COLO829 (cell line): ENCODE measurements at places on chromosomes 16 and 17.

DNA sequence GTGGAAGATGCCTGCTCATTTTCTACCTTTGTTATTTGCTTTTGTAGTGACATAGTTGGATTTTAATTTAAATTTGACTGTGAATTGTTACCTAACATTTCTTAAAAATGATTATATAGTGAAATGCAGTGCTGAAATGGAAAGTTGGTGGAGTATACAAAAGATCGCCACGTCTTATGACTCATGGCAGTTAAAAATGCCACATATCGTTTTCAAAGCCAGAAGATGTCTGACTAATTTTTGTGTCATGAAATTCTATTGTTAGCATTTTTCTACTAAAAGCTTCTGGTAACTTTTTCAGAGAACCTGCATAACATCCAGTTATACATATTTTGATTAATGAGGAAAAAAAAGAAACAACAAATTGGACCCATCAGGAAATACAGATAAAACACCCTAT lies 20.6 kb downstream of the MAP2K4 start:
- DNase-seq, result peak; percentile 64

DNA sequence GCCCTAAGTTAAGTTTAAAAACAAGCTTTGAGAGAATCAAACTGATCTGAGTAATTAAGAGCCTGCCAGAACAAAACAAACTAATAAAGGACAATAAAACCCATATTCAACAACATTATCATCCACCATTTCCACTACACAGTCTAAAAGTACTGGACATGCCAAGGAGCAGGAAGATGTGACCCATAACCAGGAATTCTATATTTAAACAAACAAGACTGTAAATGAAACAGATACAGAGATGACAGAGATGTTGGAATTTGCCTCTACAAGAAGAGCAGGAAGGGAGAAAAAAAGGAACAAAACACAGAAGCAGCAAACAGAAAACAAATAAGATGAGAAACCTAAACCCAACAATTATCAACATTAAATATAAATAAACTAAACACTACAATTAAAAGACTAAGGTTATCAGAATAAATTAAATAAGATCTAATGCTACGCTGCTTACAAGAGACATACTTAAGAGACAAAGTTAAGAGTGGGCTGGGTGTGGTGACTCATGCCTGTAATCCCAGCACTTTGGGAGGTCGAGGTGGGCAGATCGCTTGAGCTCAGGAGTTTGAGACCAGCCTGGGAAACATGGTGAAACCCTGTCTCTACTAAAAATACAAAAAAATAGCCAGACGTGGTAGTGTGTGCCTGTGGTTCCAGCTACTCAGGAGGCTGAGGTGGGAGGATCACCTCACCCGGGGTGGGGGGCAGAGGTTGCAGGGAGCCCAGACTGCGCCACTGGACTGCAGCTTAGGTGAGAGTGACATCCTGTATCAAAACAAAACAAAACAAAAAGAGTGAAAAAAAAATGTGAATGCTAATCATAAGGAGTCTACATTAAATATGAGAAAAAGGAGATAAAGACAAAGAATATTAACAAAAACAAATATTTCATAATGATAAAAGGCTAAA lies 50.6 kb downstream of the CREBBP start:
- DNase-seq, result no peak

DNA sequence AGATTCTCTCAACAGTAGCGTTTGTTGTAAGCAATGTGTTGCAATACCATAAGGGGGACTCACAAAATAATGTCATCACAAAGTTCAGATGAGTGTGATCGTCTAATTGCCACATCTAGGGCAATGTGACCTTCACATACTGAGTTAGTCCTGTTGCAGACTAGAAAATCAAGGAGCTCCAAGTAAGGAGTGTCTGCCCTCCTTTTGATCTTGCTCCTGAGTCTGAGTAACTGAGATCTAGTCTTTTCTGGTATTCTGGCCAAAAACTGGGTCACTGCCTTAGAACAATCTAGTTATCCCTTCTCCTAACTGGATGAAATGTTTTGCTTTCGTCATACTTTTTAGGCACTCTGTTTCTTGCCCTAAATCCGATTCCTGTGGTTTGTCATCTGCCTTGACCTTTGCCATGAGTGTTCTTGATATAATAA lies 712.1 kb downstream of the CDH11 start:
- DNase-seq, result no peak

DNA sequence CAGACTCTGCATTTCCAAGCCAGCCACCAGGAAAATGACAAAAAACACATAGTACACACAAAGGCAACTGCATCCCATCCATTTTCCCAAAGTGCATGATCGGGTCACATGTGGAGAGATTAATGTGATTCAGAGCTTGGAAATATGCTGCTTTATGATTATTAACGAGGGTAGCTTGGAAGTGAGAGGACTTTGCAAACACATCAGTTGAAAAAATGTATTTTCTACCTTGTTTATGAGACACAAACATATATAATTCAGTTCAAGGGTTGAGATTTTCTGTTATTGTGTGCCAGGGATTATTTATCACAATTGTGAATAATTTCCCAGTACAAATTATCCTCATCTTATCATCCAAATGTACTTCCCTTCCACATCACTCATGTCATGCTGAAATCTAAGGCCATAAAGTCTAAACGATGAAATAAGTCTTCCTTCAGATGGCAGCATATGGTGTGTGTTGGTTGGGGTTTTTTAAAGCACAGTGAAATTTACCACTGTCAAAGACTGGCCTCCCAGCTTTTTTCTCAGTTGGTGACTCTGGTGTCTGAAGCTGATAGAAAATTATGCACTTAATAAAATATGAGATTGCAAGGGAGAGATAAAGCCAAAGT lies 104.7 kb upstream of the ADAMTS18 start:
- no peak for DNase-seq

DNA sequence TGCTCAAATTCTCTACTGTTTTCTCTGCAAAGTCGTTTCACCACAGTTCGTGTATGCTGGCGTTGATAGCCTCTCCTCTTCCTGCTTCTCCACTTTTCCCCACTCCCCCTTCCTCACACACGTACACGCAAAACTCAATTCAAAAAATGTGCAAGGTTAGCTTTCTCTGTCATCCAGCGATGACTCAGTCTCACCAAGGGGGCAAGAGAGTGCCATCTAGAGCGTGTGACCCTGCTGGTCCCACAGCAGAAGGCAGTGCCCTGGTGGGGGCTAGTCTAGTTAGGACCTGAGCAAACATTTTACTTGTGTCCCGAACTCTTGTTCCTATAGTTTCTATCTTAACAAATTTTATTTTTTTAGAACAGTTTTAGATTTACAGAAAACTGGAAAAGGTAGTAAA lies 121.2 kb upstream of the CHMP6 start:
- DNase-seq, result no peak

DNA sequence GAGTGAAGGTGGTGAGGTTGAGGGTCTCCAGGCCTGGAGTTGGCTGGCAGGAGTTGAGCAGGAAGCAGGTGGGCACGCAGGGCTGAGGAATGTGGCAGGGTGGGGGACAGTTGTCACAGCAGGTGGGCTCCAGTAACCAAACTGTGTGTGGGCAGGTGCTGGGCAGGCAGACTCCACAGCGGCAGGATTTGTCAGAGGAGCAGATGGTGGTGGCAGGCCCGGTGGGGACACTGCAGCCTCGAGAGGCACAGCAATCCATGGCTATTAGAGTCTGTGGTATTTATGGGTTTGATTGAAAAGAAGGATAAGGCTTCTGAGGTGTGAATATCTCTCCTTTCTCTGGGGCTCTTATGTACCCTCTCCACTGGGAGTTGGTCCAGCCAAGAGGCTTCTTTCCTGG lies at the start of gene KRTAP3-3:
KRTAP3-3 (minus strand) TSS at position 326 of the 400 bp plus-strand sequence; CDS start at position 259, 67 bp downstream.
- no peak for DNase-seq

GRCh38 chr16:16116841-16117240 lies 106.5 kb downstream of the ABCC6 start:
- DNase-seq, result no peak

DNA sequence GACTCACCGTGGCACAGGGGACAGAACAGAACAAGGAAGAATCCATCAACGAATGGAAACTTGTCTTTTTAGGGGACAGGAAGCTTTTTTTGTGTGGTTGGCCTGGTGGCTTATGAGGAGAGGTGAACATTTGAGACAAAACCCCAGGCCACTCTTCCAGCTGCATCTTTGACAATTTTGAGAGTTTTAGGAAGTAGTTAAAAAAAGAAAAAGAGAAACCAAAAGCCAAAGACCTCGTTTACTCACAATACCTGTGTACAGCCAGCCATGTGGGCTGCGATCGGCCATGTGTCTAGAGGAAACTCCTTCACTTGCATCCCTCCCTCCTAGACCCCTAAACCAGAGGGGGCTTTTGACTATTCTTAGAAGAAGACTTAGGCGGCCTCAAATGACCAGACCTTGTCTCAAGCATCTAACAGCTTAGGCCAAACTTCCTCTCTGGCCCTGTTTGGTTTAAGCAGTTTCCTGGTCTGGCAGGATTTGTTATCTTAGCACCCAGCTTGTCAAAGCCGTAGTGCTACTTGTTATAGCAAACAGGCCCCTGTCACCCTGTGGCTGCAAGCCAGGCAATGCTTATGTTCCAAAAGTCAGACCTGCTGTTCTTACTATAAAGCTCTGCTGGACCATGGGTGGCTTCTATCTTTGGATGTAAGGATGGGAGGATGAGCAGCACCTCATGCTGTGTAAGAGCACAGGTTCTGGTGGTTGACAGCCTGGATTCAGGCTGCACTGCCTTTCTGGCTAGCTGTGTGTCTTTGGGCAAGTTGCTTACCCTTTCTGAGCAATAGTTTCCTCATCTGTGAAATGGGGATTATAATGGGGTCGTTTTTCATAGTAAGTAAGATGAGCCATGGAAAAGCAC lies 17.7 kb downstream of the KSR1 start:
- DNase-seq, result no peak

DNA sequence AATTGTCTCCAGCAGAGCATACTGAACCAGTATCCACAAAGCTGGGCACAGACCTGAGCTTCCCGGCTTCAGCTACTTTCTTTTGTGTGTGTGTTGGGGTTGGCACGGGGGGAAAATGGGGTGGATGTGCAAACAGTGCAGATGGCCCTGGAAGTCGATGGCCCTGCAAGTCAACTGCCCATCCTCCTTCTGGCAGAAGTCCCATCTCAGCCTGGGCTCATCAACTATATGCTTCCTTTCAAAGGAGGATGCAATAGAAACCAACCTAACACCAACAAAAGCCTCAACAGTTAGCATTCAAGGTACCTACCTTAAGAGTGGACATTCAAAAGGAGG lies 55.7 kb downstream of the SOX9 start:
- DNase-seq, result no peak

DNA sequence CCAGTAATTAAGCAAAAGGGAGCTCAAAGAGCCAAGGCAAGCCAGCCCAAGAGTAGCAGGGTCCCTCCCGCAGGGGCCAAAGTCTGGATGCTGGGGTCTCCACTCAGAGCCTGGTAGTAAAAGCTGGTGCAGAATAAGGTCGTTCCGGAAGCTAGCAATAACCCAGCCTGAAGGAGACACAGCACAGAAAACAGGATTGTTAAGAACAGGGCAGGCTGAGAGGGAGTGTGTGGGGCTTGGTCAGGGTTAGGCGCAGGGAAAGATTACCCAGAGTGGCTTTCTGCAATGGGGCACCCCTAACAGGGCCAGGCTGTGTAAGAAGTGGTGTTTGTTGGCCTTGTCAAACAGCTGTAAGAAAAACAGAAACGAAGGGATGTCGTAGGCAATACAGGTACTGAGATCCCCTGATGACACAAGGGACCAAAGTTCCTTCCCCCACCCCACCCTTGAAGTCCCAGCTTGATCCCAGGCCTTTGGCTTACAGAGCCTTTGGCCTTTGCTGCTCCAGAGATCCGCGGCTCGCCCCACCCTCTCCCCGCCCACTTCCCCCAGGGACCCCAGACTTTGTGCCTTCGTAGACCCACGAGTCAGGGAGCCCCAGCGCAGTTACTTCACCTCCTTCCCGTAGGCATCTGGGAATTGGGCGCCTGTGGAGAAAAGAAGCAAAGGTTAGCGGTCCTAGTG lies 712 bp downstream of the TMEM256 start:
- DNase-seq, result no peak

DNA sequence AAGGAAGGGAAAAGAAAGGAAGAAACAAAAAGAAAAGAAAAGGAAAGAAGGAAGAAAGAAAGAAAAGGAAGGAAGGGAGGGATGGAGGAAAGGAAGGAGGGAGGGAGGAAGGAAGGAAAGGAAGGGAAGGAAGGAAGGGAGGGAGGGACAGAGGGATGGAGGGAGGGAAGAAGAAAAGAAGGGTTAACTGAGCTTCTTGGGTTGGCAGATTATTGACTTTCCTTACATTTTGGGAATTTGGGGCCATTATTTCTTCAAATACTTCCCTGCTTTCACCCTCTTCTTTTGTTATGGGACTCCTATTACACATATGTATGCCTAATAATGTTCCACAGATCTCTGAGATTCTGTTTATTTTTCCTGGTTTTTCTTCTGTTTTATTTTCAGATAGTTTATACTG lies 285.6 kb downstream of the KCNJ2 start:
- DNase-seq, result no peak

DNA sequence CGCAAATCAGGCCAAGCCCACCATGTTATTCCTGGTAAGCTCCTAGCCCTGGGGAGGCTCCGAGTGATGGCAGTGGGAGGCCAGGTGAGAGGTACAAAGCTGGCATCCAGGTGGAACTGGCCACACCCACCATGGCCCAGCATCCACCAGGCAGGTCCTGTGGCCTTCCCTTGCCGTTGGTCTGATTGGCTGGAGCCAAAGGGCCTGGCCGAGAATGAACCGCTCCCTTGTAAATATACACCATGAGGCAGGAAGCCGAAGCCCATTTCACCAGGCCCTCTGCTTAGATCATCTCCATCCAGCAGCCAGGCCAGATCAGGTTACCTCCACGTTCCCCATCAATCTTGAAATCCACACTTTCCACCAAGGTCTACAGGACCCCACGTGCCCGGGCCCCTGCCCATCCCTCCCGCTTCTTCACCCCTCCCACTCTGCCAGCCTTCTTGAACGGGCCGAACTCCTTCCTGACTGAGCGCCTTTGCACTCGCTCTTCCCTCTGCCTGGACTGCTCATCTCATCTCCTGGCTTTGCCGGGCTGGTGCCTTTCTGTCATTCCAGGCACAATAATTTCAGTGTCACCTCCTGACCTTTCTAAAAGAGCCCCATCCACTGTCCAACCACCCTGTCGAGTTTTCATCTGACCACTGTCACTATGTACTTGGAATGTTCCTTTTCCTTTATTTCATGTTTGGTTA lies 5.8 kb downstream of the SOCS1 start:
- DNase-seq, result no peak
